Tibial artery (tissue), 4 donors: ENCODE measurements at places on chromosomes 12 and 14.
A peak's percentile ranks its signal among the peaks of the same experiment; 100 is the strongest.

DNA sequence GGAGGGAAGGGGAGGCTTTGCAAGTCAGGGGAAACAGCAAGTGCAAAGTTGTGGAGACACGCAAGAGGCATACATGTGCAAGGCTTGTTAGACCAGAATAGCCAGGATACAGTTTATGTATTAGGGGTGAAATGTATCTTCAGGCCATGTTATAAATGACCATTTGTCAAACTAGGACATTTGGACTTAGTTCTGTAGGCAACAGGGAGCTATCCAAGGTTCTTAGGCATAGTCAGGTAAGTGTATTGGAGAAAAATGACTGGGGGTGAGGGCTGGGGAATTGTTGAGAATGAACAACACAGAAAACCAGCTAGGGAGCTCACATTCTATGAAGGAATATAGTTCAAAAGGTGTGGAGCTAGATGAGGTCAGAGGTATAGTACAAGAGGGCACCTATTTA lies 42.5 kb downstream of the TPH2 start:
- no peak for DNase-seq

DNA sequence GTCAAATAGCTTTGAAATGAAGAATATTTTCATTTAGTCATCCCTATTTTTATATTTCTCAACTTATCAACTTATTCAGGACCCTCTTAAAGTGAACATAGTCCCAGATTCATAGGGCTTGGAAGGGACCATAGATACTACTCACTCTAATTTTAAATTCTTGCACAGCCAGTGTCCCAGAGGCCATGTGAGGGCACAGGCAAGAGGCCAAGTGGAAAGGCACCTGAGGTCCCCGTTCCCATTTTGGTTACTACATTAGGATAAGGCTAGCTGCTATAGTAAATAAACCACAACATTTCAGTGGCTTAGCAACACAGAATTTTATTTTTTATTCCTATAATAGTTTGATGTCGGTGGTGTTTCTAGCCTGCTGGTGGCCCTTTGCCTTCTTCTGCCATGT lies 227.8 kb downstream of the SPTSSA start:
- DNase-seq = no peak

- peak; percentile 55 for DNase-seq
Observed at GRCh38 chr14:104818714-104819161, 17.8 kb downstream of the ZBTB42 start.

DNA sequence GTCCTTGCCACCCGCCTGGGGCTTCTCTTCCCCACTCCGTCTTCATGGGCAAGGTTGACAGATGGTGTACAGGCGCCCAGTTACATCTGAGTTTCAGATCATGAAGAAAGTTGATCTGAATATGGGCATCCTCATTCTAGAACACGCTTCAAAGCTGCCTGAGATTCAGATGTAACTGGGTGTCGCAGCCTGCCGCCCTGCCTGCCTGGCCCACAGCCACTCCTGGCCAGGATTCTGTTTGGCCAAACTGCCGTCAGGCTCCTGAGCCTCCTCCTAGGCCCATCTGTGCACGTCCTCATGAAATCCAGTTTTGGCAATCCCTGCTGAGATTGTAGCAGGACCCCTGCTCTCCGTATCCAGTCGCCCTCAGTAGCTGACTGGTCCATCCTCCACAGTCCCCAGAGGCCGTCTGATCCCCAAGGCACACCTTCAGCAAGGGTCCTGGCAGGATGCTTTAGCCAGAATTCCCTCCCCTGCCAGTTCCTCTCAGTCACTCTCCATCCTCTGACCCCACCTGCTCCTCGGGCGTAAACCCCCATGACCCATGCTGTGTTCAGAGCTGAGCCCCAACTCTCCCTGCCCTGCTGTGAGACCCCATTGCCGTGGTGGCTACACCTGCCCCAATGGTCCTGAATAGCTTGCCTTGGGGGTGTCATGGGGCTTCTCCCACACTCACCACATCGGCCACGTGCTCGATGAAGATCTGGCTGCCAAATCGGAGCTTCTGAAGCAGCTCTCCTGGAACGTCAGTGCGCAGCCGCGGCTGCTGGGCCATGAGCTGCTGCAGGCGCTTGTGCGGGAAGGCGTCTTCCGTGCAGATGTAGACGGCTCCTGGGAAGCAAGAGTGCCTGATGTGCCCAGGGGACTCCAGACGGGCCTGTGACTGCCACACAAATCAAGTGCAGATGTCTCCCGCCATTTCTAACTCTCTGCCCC lies 12.5 kb downstream of the XRCC3 start:
- no peak for DNase-seq

DNA sequence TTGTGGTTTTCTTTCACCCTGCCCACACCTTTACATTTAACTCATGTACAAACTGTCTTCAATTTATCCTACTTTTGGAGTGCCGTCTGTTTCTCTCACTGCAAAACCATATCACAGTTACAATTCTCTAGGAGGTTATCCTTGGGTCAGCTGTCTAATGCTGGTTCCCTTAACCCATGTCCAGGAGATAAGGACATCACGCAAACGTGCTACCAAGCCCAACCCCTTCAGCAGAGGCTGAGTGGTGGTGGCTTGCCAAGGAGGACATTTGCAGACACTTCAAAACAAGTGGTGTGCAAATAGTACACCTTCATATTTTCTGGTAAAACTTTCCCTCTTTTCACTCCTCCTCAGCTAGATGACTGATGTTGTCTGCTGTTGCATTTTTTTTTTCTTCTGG lies 167.9 kb downstream of the PAX9 start:
- DNase-seq = no peak

DNA sequence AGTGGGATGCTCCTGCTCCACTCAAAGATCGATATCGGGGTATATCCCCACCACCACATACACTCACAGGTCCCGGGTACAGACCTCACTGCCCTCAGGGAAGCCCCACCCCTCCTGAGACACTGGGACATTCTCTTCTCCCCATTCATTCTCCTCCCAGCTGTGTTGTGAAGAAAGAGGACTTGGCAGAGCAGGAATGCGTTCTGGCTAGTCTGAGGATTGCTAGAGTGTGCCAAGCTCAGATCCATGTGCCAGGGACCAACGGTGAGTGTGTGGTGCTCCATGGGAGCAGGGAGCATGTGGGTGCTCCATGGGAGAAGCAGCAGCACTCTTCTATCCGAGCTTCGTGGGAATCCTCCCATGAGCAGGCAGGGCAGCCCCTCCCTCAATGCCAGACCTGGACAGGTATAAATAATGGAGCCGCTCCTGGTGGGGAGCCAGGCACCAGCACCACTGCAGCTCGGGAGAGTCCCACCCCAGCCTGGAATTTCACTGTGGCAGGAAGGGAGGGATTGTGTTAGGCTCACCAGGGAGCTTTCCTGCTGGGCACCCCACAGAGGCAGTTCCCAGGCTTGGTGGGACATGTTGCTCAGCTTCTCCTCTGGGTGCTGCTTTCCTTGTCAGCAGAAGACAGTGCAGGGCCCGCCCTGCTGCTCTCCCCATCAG lies 2.3 kb upstream of the KRT5 start:
- DNase-seq = no peak

- no peak for DNase-seq
Observed at GRCh38 chr14:65373016-65373670, 39.4 kb upstream of the FUT8 start.

GRCh38 chr12:68139941-68140340 lies 19.6 kb downstream of the IFNG start:
- DNase-seq = no peak

DNA sequence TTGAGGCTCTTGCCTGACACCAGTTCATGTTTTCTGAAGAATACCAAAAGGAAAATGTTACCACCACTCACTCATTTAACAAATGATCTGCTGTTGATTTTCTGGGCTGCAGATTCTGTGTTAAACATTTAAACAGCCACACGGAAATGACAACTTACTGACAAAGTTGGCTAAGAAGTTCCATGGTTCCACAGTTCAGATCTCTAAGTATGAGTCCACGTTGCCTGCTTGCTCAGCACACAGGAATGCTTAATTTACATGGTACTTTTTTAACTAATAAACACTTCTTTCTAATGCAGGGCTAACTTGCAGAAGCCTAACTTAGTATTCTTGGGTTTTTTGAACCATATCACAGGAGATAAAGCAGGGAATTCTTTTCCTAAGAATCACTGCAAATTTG lies 34.7 kb downstream of the PTGER2 start:
- no peak for DNase-seq

GRCh38 chr12:24838531-24838950 lies 110.4 kb downstream of the BCAT1 start:
- peak; percentile 76 for DNase-seq

DNA sequence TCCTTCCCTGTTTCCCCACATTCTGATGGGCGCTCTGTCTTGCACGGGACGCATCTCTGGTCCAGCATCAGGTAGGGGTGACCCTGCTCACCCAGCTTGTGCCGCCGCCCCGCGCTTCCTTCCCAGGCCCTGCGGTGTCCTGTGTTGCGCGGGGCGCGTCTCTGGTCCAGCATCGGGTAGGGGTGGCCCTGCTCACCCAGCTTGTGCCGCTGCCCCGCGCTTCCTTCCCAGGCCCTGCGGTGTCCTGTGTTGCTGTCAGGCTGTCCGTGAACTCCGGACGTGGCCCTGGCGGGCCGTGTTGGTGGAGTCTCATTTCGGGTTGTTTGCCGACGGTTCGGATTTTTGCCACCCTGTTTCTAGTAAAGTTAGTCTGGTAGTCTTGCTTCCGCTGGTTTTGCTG lies 6.8 kb downstream of the FBRSL1 start:
- DNase-seq = no peak
